HS-5 (cell line): ENCODE measurements at places on chromosomes 1 and 21.

DNA sequence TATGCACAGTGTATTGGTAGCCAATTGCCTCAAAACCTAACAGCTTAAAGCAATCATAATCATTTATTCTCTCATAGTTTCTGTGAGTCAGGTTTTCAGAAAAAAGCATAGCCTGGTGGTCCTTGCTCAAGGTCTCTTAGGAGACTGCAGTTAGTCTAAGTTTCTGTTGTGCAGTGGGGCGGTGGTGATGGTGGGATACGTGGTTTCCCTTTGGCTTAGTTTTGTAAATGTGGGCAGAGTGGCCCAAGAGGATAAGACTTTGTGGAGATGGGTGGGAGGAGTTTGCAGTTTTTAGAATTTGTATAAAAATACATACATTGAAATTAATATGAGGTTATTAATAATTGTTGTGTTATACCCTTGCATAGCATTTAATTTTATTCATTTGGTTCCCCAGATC is 68.6 kb downstream of the NOS1AP start:
- no peak for DNase-seq

GRCh38 chr1:77742011-77742555 is 17.6 kb downstream of the USP33 start:
- no peak for DNase-seq

- DNase-seq = no peak
Observed at GRCh38 chr1:212664409-212665199, 35.0 kb downstream of the BATF3 start.

GRCh38 chr1:5349526-5349925 is 642.7 kb downstream of the NPHP4 start:
- no peak for DNase-seq

DNA sequence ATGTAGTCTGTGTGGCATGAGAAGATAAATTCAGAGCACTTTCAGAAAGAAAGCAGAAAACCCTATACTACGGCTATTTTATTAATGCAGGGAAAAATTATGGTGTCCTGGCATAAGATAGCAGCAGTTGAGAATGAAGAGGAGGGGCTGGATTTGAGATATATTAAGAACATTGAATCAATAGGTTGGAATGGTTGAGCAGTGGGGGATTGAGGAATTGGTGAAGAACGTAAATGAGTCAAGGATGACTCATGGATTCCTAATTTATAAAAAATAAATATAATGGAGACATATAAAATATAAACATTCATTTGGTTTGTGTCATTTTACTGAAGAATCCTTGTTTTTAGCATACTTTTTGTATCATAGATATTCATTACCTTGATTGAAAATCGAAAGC is 234.3 kb upstream of the ADAMTS5 start:
- DNase-seq = no peak

DNA sequence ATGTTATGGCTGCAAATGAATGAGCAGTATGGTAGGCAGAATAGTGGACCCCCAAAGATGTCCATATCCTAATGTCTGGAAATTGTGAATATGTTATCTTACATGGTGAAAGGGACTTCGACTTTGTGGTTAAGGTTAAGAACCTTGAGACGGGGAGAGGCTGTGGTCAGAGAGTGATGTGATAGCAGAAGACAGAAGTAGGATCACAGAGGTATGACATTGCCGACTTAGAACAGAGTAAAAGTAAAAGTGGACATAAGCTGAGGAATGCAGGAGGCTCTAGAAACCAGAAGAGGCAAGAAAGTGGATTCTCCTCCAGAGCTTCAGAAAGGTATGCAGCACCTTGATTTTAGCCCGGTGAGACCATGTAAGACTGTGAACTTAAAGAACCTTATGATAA is 74.6 kb downstream of the CTH start:
- DNase-seq = no peak

DNA sequence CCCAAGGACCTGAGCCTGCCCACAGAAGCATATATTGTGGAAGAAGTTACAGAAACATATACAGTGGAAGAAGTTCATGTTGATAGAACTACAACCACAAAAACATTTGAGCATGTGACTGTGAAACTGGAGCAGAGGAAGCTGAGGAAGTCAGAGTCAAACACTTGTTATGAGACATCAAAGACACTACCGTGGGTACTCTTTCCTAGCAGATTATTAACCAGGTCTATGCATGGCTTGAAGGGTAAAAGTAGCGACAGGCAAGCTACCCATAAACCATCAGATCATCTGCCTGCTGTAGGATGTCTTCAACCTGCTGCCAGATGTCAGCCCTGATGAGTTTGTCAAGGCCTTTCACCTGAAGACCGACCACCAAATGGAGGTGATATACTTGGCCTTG is 35.8 kb downstream of the IVNS1ABP start:
- no peak for DNase-seq

DNA sequence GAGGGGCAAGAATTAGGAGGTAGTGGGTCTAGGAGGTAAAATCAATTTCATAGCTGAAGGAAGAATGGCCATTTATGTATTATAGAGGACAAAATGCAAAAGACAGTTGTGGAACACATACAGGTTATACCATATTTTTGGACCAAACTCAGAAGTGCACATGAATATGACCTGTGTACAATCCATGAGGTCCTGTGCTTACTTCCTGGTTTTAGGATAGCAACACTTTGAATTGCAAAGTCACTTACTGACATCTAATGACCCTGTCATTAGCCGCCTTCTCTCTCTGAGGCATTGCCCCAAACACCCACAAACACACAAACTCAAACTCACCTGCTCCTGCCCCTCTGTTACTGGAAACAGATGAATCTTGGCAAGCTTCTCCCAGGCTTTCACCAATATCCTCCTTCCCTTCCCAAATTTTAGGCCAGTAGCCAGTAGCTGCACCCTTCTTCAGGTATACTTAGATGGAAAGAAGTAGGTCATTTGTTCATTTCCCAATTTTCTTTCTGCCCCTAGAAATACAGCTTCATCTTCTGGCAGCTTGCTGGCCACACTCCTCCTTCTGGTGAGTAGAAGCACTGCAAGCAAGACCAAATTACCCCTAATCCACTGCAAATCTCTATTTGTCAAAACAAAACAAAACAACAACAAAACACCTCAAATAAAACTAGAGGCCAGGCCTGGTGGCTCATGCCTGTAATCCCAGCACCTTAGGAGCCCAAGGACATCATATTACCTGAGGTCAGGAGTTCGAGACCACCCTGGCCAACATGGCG is 13.7 kb upstream of the RPL5 start:
- no peak for DNase-seq

DNA sequence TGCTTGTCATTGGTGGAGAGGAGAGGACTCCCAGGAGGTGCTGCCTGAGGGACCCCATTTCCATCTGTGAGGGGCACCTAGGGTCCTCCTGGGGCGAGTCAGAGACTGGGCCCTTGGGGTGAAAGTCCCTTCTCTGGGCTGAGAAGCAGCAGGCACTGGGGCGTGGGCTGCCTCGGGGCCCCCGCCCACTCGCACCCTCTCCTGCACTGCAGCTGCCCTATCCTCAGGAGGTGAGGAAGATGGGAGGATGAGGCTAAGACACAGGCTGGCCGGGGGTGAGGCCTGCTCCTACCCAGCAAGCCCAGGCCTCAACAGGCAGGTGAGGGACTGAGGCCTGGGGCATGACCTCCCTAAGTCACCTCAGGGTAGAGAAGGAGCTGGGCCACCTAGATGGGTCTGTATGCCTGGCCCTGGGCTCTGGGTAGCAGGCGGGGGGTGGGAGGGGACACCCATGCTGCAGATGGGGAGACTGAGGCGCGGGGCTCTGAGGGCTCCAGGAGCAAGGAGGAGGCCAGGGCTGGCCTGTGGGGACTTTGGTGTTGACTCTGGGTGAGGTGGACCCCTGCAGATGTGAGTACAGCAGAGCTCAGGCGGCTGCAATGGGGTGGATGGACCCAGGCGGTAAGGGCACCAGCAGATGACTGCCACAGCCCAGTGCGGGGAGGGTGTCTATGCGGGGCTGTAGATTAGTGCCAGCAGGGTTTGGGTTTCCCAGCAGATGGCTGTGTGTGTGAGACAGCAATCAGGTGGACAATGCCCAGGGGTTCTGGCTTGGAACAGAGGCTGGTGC is 10.4 kb upstream of the ZNF669 start:
- no peak for DNase-seq

DNA sequence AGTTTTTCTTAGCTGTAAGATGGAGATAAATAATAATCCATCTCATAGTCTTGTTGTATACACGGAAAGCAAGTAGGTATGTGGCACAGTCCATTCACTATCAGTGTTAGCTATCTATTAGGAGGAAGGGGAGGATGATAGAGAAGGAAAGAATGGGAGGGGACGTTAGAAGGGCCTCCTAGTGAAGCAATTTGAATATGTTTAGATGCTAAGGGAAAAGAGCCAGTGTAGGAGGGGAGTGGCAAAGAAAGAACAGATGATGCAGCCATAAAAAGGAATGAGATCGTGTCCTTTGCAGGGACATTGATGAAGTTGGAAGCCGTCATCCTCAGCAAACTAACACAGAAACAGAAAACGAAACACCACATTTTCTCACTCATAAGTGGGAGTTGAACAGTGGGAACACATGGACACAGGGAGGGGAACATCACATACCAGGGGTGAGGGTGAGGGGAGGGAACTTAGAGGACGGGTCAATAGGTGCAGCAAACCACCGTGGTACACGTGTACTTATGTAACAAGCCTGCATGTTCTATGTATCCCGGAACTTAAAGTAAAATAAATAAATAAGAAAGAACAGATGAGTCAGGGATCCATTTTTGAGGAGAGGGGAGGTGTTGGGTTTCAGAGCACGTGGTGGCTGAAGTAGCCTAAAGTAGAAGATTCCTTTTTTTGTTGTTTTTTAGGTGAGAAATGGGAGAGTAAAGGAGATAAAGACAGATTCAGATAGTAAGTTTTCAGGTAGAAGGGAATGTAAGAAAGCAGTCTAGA is 124.1 kb downstream of the POU2F1 start:
- no peak for DNase-seq

DNA sequence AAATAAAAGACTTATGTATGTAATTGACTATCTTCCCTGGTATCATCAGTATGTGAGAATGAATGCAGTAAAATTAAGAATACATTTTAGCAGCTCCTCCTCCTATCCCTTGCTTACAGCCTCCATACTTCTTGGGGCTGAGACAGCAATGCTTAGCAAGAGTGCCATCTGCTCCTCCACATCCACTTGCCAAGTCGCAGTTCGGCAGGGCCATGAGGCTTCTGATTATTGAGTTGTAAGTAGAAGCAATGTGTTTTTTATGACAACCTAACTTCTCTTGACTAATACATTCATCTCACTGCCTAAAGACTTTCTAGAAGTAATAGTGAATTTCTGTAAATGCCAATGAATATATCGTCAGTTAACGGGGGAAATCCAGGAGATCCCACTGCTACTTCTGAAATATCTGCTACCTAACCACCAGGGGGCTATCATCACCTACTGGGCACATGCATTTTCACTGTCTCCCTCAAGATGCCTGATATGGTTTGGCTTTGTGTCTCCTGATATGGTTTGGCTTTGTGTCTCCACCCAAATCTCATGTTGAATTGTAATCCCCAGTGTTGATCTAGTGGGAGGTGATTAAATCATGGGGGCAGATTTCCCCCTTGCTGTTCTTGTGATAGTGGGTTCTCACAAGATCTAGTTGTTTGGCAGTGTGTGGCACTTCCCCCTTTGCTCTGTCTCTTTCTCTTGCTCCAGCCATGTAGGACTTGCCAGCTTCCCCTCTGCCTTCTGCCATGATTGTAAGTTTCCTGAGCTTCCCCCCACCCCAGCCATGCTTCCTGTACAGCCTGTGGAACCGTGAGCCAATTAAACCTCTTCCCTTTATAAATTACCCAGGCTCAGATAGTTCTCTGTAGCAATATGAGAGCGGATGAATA is 59.6 kb downstream of the EXTL2 start:
- DNase-seq = no peak

DNA sequence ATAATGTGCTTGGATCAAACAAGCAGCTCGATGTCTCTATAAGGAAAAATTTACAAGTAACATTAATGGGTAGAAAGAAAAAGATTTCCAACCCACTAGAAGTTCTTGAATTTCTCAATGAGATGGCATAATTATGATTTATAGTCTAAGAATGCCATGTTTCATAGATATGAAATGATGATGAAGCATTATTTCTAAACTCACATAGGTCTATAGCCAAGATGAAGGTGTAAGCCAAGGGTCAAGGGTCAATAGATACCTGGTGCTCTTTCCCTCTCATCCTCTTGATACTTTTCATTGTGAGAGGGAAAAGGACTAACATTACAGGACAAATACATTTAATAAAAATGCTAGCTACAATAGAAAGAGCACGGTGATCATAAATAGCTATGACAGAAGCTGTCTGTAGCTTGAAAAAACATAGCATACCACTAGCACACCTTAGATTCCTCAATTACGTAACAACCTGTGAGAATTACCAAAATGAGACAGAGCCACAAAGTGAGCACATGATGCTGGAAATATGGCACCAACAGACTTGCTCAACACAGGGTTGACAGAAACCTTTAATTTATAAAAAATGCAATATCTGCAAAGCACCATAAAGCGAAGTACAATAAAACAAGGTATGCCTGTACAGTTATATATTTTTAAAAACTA is 26.3 kb upstream of the F13B start:
- no peak for DNase-seq

DNA sequence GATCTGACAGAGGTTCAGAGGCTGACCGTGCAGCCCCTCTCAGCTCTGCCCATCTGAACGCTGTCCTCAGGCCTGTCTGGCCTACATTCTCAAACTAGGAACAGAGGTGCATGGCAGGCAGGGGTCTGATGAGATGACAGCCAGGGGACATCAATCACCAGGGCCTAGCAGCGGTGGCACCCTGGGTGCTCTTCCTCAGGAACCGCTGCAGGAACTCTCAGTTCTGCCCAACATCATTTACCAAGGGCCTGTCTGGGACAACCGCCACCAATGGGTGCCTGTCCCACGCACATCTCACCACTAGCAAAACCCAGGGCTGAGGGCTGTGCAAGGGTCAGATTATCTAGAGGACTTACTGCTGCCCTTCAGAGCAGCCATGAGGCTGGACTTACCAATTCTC is 245.7 kb downstream of the TOMM20 start:
- no peak for DNase-seq

DNA sequence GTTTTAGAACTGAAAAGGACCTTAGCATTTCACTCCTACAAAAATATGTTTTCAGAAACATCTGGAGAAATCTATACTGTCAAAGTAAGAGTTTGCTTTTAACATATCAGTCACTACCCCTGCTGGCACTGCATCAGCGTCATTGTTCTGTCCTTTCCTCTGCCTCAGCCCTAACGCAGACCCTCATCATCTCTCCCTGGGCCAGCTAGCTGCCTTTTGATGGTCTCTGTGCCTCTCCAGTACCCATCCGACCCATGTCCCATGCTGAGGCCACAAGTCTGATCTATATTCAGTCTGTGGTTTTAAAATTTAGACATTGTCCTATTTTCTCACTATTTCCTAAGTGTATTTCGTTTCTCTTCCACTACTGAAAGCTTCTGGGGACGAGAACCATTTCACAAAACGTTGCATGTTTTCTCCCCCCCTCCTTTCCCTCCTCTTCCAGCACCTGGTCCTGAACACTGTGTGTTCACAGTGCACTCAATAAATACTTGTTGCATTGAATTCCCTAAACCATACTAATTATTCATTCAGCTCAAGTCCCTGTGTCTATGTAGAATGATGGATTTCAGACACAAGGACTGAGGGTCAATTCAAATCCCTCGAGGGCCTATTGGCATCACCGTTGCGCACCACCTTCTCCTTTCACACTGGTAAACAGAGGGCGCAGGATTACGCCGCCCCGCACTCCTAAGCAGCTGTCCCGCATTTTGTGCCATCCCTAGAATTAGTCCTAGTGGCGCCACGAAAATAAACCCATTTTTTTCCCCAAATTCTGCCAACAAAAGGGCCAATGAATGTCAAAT is 53.4 kb downstream of the CD2 start:
- DNase-seq = no peak

GRCh38 chr1:37391211-37392011 is 83.0 kb upstream of the ZC3H12A start:
- no peak for DNase-seq

- no peak for DNase-seq
Observed at GRCh38 chr1:223748405-223748772, 36.0 kb downstream of the CAPN2 start.
